ENCODE measurements at places on chromosomes 16 and 17. TPM values are rescaled to one million over a fixed set of nuclear protein-coding genes. Genes with fewer than 3 reads are reported as not detected.

DNA sequence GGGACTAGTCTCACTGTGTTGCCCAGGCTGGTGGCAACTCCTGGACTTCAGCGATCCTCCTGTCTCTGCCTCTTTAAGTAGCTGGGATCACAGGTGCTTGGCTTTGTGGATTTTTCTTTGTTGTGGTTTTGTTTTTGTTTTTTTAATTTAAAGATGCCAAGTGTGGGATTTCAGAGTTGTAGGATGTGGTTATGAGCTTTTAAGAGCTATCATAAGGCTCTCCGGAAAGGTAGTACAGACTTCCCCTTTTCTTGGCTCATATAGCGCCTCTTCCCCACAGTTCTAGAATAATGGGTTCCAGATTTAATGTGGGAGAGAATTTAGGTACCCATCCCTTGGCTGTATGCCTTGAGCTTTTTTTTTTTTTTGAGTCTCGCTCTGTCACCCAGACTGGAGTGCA is 17.1 kb downstream of the AKAP1 start:
- no peak for DNase-seq

GRCh38 chr17:48720266-48721008 is 1.9 kb downstream of the PRAC1 start:
- no peak for DNase-seq

The HYDIN gene
- 6.8 TPM for total RNA-seq

- DNase-seq, result no peak
These were observed 664 bp upstream of the NKD1 start for GRCh38 chr16:50547340-50548124.

DNA sequence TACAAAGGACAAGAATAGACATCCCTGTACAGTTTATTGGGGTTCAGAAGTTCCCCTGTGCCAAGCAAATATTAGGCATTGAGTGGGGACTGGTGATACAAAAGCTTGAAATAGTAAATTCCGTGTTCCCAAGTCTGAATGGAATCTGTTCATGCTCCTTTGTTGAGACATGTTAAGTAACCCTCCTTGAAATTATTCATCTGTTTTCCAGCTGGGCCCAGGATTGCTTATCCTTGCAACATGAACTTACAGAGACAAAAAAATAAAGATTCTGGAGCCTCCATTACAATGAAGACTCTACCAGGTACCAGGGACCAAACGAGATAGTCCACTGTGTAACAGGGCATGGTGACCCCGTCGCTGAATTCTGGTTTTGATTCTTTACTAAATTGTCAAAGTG is 6.1 kb upstream of the CCL8 start:
- DNase-seq, result no peak

DNA sequence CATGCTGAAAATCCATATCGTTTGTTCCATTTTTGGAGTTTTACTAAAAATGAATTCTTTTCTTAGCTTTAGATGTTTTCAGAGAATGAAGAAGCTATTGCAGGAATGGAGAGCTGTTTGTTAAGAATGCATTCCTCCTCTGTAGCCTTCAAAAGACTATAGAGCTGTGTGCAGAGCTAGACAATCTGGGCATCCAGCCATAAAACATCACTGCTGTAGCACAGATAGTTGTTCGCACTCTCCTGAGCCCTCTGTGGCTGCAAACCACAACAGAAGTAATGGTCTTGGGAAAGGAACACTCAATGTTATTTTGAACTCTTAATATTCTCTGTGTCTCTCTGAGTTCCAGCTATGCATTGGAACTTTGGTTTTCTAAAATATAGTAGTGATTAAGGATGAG is 4.9 kb downstream of the TNRC6C start:
- DNase-seq, result peak; percentile 70

The CCL14 gene
- 3.3 TPM for total RNA-seq

GRCh38 chr16:11170696-11171447 is 85.1 kb downstream of the SOCS1 start:
- no peak for DNase-seq

DNA sequence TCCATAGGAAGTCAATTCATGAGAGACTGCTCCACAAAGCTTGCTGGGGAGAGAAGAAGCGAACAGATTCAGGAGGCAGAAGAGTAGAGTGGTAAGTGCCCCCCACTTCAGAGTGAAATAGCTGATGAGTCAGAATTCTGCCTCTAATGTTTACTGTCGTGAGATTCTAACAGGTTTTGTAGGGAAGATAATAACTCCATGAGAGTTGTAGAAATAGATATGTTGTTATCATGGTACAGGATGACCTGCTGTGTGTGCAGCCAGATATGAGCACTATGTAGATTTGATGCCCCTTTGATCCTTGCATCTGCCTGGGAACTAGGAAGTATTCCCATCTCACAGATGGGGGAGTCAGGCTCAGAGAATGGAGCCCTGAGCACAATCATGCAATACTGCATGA is 502.4 kb upstream of the CDH11 start:
- DNase-seq, result no peak

GRCh38 chr16:24344784-24345183 is 88.6 kb downstream of the CACNG3 start:
- DNase-seq, result no peak

The RND2 gene
- total RNA-seq, result 1.6 TPM

DNA sequence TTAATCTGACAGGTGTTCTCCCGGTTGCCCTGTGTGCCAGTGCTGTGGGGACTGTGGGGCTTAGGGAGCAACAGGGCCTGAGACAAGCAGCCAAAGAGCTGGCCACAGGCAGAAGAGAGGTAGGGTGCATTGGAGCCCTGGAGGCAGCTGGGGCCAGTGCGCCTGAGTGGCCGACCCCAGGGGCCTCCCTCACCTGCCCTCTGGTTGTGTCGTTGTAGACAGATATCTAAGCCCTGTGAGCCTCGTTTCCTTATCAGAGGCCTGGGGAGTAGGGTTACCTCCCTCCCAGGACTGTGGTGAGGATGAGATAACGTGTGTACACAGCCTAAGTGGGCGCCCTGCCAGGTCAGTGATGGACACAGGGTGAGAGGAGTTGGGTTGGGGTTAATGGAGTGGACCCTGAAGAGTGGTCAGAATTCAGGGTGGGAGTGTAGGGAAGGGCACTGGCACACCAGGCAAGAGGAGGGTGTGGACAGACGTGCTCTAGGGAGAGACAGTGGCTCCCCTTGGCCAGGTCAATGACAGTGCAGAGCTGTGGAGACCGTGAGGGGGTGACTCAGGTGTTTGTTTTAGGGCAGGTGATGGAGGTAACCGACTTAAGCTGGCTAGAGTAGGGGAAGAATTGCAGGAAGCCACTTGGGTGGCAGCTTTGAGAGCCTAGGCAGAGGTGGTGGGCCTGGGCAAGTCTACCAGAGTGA is 3.4 kb downstream of the NARF start:
- DNase-seq, result no peak

GRCh38 chr17:18182978-18183333 is 672 bp upstream of the ALKBH5 start:
- DNase-seq, result no peak

The PLA2G10 gene
- 0.32 TPM for total RNA-seq

DNA sequence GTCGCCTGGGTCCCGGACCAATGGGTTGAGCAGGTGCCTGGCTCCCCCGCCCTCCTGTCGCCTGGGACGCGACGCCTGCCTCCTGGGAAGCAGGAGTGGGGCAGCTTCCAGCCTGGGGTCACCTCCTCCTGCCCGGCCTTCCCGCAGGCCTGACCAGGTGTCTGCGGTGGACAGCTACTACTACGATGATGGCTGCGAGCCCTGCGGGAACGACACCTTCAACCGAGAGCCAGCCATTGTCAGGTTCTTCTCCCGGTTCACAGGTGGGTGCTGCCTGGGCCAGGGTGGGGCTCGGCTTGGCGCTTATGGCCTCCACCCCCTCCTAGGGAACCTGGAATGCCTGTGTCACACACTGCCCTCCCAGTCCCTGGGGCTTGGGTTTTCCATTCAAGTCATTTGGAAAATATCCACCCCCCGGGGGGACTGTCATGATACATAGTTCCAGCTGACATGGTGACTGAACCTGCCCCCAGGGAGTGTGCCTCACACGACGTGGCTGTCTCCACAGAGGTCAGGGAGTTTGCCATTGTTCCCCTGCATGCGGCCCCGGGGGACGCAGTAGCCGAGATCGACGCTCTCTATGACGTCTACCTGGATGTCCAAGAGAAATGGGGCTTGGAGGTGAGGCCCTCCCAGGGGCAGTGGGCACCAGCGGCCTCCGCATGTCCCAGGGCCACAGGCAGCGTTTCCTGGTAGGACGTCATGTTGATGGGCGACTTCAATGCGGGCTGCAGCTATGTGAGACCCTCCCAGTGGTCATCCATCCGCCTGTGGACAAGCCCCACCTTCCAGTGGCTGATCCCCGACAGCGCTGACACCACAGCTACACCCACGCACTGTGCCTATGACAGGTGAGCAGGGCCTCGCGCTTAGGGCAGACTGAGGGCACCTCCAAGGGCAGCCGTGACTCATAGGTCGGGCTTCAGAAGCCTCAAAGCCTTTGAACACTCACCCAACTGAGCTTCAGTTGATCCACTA is 2.3 kb downstream of the DNASE1 start:
- no peak for DNase-seq

- peak; percentile 5 for DNase-seq
These were observed 35.8 kb upstream of the BCAS3 start for GRCh38 chr17:60641810-60642220.

DNA sequence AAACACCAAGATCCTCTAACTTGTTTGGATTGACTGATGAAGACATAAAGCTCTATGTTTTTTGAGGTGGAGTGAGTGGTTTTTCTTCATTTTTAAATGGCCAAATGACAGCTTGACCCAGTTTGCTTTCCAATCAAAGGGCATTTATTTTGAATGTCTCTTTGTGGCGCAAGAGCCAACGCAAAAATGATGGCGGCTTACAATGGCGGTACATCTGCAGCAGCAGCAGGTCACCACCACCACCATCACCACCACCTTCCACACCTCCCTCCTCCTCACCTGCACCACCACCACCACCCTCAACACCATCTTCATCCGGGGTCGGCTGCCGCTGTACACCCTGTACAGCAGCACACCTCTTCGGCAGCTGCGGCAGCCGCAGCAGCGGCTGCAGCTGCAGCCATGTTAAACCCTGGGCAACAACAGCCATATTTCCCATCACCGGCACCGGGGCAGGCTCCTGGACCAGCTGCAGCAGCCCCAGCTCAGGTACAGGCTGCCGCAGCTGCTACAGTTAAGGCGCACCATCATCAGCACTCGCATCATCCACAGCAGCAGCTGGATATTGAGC is 329 bp downstream of the NLK start:
- DNase-seq, result no peak

The CLEC19A gene
- total RNA-seq, result not detected

The NPIPB13 gene
- 3.8 TPM for total RNA-seq

DNA sequence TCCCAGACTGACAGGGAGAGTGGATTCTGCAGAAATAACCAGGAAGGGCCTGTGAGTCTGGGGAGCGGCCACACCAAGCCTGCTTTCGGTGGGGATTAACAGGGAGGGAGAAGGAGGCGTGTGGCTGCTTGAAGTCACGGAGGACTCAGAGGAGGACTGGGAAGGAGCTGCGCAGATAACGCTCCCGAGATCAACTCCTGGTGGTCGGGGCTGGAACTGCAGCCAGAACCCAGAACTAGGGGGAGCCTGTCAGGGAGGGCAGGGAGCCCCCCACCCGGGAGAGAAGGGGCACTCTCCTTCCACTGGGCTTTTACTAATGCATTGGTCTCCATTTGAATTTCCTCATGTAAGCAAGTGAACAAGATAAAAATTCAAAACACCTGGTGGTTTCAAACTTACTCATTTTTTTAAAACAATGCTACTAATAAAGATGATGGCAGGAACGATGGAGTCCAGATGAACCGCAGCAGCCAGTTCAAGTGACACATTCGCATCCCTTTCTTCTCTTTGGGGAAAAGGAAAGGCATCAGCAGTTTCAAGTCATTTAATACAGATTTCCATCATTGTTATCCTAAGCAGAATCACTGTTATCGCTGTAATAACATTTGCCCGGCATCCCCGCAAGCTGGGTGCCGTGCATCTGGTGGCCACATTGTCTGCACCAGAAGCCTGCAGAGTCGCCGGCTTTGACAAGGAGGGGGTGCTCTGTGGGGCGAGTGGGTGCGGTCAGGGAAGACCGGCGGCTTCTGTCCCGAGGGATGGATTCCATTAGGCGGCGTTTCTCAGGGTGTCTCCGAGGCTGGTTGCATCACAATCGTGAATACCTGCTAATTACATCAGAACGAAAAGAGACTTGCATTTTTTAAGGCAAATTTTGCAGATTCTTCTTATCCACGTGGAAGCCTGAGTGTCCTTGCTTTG is 183.0 kb downstream of the FOXL1 start:
- no peak for DNase-seq

The OSGIN1 gene
- 0.21 TPM for total RNA-seq

- no peak for DNase-seq
These were observed 5.8 kb upstream of the ZNF23 start for GRCh38 chr16:71467810-71468209.

DNA sequence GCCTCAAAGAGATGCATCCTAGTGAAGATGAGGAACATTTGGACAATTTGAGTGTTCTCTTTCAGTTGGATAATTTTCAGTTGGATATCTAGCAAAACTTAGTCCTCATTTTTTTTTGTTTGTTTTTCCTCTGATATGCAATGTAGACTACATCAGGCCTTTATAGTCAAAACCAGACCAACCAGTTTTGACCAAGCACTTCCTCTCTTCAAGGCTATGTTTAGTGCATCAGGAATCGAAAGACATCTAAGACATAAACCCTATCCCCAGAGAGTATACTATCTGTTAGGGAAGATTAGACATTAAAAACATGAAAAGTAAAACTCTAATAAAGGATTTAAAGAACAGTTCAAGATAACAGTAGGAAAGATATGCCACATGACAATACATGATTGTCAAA is 256.1 kb downstream of the IRX3 start:
- DNase-seq, result no peak
